Motor neuron (in vitro differentiated cells): ENCODE measurements at places on chromosomes 6 and 20.

- ATAC-seq: no peak
Observed at GRCh38 chr20:54355631-54356280, 119.6 kb upstream of the DOK5 start.

DNA sequence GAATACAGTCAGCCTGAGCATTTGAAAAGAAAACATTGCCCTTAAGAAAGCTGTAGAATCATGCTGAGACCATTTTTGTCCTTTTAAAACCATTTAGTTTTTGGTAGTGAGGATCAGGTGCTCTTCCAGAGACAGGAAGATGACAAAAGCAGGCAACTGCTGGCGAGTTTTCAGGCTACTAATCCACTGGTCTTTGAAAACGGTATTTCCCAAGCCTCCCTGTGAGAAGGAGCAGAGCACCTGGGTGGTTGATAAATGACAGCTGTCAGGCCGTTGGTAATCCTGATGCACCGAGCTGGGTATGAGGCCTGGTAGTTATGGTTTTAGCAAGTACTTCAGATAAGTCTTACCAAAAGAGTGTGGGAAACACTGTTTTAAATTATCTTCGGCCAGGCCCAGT is 10.1 kb upstream of the SEC63 start:
- ATAC-seq: no peak

GRCh38 chr20:59289994-59290393 is 10.4 kb upstream of the EDN3 start:
- ATAC-seq: no peak

- no peak for ATAC-seq
Observed at GRCh38 chr6:100595456-100595855, 130.7 kb upstream of the SIM1 start.

DNA sequence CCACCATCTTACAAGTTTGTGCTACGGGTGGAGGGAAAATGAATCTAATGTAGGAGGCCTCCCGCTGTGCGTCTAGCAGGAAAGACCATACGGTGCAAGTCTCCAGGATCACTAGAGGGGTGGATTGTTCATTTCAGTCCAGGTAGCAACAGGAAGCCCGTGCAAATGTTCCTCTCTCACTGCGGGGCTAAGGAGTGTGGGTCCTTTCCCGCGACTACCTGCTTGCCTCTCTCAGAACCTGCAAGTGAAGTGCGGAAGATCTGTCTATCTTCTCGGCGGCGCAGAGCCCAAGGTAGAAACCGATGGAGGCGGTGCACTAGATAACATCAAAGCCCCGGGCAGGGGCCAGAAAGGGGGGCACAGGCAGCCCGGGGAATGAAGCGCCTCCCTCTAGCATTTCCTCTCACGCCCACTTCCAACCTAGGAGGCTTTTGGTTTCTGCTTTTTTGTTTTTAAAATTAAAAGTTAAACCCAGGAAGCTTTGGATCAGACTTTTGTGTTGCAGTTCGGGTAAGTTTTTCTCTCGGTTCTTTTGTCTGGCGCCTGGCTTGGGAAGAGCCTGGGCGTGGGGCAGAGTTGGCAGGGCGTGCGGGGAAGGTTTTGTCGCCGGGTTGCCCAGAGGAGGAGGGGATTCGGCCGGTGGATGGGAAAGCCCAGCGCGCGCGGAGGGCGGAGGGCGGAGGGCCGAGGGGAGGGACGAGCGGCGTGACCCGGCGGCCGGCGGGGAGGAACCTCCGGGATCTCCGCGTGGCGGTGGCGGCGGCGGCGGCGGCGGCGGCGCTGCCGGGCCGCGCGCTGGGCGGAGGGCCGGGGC is 3.5 kb upstream of the HIVEP1 start:
- peak; percentile 24 for ATAC-seq

DNA sequence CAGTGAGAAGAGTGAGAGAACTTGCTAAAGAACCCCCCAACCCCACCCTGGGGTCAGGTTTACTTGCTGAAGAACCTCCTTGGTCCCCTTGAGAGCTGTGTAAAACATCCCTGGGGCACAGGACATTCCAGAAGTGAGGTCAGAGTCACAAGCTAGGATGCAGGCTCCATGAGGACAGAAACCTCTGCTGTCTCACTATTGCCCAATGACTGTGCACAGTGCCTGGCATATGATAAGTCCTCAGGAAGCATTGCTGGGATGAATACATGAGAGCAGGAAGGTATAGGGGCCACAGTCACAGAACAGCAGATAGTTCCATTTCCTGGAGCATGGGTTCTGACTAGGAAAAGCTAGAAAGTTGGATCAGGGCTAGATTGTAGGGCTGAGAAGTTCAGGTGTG is 18.4 kb downstream of the NT5E start:
- ATAC-seq: no peak
